ENCODE measurements at places on chromosomes 4 and X. TPM values are rescaled to one million over a fixed set of nuclear protein-coding genes. Genes with fewer than 3 reads are reported as not detected.
A peak's percentile ranks its signal among the peaks of the same experiment; 100 is the strongest.

- DNase-seq: no peak
Measured at GRCh38 chr4:37645736-37646135, 40.4 kb downstream of the RELL1 start.

DNA sequence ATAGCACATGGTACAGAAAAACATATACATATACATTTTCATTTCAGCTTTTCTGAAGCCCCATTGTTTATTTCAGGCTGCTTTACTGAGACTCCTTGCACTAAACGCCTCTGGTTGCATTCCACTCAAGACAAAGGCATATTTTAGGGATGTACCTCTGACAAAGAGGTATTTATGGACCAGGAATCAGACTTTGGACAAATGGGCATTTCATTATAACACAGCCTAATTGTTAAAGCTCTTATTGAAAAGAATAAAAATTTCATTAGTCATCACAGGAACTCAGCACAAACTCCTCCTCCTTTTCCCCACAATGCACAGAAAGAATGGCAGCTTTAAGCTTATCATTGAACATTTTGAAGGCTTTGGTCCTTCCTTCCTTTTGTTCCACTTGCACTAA, 62.9 kb upstream of the UGT8 start:
- DNase-seq: peak; percentile 33

DNA sequence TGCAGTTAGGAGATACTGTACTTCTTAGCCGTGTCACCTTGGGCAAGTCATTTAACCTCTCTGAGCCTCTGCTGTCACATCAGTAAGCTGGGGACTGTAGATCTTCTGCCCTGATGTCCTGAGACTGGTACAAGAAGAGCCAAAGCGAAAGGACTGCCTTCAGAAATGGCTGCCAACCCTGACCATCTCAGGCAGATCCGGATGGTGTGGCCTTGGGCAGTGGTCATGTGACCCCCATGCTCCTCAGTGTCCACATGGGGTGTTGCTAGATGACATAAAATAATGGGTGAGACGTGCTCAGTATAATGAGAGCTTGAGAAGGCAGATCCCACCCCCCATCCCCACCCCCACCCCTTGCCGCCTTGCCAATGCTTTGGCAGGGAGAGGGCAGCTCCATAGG, 60.4 kb upstream of the MTM1 start:
- no peak for DNase-seq

- peak; percentile 58 for DNase-seq
Measured at GRCh38 chrX:155888139-155888538, 7.0 kb downstream of the VAMP7 start.

DNA sequence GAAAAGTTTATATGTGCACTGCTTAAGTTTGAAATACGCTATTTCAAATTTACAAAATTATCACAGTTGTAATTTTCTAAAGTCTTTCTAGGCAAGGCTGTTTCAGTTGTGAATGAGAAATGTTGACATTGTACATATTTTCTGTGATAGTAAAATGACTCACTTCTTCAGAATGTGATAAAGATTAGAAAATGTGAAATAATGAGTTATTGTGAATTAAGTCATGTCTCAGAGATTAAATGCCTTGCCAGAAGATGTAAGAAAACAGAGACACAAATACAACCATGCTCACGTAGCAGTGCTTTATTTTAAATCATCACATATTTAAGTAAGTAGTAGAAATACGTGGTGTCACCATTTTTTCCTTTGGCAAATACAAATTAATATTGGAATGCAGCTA, 768 bp downstream of the CLCN4 start:
- peak; percentile 7 for DNase-seq

- DNase-seq: peak; percentile 99
Measured at GRCh38 chr4:74418063-74418670, 26.8 kb upstream of the AREG start.

GRCh38 chr4:40112027-40112792, 55.6 kb downstream of the N4BP2 start:
- DNase-seq: no peak

DNA sequence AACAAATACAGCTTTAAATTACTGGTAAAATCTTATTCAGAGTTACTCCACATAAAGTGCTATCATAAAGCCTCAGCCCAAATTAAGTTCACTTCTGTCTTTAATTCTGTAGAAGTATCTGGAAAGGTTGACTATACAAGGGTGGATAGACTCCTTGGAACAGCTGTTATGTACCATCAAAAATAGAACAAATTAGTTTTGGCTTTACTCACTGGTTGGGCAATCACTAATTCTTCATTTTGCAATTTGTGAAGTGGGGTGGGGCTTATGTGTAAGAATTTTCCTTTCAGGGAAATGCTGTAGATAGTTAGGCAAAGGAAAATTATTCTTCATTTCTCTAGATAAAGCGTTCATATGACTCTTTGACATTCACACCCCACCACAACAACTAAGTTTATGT, 7.8 kb downstream of the DIAPH2 start:
- DNase-seq: no peak

DNA sequence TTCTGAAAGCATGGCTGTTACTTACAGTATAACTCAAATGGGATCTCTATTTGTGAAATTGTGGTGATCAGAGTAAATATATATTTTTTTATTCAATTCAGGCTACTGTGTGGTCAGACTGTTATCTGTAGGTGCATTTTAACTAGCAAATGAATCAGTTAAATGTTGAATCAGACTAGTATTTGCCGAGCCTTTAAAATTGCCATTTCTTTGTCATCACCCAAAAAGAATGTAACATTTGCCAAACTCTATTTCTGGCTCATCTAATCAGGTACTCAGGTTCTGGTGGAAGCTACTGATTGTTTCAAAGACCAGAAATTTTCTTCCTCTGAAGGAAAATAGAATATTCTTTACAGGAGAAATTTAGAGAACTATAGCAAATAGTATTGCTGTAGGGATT, 1.8 kb upstream of the NAA15 start:
- DNase-seq: no peak

DNA sequence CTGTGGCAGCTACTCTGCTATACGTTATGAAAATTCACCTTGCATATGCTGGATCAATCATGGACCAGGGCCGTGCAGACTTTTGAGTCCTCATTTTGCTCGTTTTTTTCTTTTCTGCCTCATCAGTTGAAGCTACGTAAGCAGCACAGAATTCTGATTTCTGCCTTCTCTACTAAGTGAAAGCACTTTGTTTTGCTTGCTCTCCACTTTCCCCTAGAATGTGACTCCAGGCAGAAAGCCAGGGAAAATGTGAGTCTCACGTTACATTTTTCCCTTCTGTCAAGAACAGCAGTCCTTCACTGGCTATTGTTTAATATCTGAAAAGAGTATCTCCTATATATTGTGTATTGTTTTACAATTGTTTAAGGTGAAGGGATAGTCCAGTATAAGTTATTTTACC, 1840.1 kb downstream of the PCDH7 start:
- no peak for DNase-seq

DNA sequence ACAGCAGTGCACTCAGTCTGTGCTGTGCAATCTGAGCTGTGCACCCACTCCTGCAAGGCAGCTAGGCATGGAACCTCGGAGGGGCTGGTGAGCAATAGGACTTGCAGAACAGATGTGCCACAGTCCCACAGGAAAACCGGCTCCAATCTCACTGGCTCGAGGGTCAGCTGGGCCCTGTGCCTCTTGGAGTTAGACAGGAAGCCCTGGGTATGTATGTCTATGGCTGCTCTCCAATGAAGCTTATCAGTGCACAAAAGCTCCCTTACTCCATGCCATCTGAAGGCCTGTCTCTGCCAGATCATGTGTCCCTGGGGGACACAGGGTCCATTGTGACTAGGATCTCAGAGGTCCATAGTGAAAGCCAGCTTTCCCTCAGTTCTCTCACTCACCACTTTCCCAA, 335.8 kb downstream of the SH3BGRL start:
- DNase-seq: no peak

GRCh38 chrX:27350476-27350875, 112.7 kb downstream of the PPP4R3C start:
- DNase-seq: no peak

- DNase-seq: no peak
Measured at GRCh38 chr4:155908187-155909139, 5.0 kb downstream of the TDO2 start.

GRCh38 chrX:25873196-25873595, 264.9 kb upstream of the MAGEB18 start:
- DNase-seq: peak; percentile 77

DNA sequence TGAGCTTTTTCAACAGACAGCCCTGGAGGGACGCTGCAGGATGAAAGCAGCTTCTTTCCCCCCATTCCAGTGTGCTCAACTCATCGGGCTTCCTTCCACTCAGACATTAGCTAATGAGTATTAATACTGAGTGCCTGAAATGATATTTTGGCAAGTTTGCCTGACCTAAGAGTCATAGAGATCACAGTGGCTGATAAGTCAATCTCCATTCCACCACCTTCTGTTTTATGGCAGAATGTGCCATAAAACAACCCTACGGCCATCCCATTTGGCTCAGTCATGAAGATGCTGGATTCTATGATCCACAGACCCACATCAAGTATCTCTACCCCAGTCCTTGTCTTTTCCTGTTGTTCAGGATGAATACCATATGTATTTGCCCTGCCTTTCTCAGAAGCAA, 48.3 kb upstream of the MAB21L2 start:
- DNase-seq: no peak

DNA sequence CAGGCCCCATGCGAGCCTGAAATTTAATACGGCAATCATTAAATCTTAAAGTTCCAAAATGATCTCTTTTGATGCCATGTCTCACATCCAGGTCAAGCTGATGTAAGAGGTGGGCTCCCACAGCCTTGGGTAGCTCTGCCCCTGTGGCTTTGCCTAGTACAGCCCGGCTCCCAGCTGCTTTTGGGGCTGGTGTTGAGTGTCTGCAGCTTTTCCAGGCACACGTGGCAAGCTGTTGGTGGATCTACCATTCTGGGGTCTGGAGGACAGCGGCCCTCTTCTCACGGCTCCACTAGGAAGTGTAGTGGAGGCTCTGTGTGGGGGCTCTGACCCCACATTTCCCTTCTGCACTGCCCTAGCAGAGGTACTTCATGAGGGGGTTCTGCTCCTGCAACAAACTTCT, 588.9 kb downstream of the CENPC start:
- no peak for DNase-seq

DNA sequence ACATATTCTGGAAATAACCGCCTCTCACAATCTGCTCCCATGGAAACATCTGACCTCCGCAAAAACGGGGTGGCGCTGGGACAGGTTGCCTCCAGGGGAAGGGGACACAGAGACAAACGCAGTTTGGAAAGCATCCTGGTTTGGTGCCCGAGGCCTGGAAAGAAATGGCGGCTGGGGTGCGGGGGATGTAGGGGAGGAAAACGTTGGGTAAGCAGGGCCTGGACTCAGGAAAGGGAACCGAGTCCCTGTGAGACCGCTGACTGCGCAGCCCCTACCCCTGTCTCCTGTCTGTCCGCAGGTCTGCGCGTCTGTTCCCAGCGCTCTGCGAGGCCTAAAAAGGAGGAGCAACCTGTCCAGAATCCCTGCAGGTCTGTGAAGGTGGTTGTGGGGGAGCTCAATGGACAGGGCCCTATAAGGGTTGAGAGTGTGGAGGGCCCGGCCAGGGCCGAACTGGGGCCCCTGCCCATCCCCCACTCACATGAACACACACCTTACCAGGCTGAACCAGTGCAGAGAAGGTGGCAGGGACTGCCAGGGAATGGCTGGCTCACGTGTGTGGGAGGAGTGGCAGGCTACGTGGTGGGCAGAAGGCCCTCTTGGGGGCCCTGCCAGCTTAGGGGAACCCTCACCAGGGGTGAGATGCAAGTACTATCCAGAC, 672 bp downstream of the TCEAL3 start:
- no peak for DNase-seq

DNA sequence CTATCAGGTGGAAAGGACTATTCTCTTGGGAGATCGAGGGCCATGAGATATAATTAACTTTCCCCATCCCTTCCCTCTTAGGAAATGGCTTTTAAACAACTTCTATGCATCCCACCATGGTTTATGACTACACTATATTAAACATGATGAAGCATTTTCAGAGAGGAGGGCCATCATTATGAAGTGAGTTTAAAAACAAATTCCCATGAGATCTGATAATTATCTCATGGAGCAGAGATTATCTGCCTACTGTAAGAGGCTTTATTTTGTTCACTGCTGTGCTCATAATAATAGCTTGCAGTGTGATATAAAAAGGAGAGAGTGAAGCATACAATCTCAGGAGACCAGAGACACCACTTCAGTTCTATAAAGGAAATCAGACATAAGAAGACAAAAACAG, 330.5 kb upstream of the ZFP42 start:
- no peak for DNase-seq

- no peak for DNase-seq
Measured at GRCh38 chrX:1502241-1502640, 34.7 kb downstream of the P2RY8 start.

- no peak for DNase-seq
Measured at GRCh38 chrX:40056420-40056819, 41.3 kb downstream of the BCOR start.

- no peak for DNase-seq
Measured at GRCh38 chr4:125244848-125245450, 69.8 kb upstream of the FAT4 start.

DNA sequence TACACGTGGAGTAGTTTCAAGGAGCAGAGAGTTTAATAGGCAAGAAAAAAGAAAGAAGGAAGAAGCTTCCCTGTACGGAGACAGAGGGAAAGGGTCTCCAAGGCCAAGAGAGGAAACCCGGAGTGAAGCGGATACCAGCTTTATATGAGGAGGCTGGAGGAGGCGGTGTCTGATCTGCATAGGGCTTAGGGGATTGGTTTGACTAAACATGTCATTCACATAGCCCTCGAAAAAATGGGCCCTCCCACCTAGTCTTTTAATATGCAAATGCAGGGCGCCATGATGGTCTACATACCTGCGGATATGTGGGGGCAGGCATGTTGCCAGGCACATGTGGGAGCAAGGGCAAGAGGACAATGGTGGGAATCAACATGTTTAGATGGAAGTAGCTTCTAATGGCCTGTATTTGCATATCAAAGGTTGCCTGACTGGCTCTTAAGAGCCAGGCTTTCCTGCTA, 103.1 kb upstream of the UGT8 start:
- DNase-seq: no peak

DNA sequence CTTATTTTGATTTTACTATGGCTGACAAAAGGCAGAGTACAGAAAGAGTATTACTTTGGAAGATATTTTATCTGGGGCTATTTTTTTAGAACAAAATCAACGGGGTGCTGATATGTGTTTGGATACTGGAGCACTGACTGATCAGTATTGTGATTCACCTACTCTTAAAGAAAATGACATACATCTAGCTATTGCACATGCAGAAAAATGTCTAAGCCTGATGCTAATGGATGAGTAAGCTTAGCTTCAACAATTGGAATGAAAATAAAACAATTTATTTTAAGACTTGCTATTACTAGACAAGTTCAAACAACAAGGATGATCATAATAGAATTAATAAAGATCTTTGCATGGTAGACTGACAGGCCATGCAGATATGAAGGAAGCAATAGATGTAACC, 262.0 kb downstream of the PPP1R2C start:
- DNase-seq: peak; percentile 66

GRCh38 chr4:86894455-86894854, 2.2 kb upstream of the C4orf36 start:
- DNase-seq: no peak

The HPF1 gene
- total RNA-seq: 26.4 TPM

The ADH4 gene
- not detected for total RNA-seq

The SLC9B1 gene
- 0.11 TPM for total RNA-seq

The BMPR1B gene
- 0.21 TPM for total RNA-seq

The ZCCHC18 gene
- 0.14 TPM for total RNA-seq

The TRO gene
- 2.0 TPM for total RNA-seq

The GPR34 gene
- total RNA-seq: not detected

The HDX gene
- 3.4 TPM for total RNA-seq

The SASH3 gene
- not detected for total RNA-seq

The KCND1 gene
- total RNA-seq: 0.54 TPM

The PITX2 gene
- 27.1 TPM for total RNA-seq

The ALPK1 gene
- 7.0 TPM for total RNA-seq

The USP17L21 gene
- total RNA-seq: not detected

The MAGEA11 gene
- not detected for total RNA-seq

The AMOT gene
- 5.2 TPM for total RNA-seq
